Lung (tissue), 17 donors: ENCODE measurements at places on chromosomes 16 and 17. TPM values are rescaled to one million over a fixed set of nuclear protein-coding genes. Genes with fewer than 3 reads are reported as not detected.

GRCh38 chr17:11736613-11737312 lies 138.5 kb downstream of the DNAH9 start:
- no peak for DNase-seq

GRCh38 chr17:78442648-78443218 lies 64.3 kb downstream of the PGS1 start:
- peak; percentile 85 for DNase-seq

GRAP gene
- 11.1 TPM for total RNA-seq

CMTM1 gene
- total RNA-seq, result 7.5 TPM

- no peak for DNase-seq
These were observed 608.5 kb downstream of the KCNJ18 start for GRCh38 chr17:22300731-22301352.

DNA sequence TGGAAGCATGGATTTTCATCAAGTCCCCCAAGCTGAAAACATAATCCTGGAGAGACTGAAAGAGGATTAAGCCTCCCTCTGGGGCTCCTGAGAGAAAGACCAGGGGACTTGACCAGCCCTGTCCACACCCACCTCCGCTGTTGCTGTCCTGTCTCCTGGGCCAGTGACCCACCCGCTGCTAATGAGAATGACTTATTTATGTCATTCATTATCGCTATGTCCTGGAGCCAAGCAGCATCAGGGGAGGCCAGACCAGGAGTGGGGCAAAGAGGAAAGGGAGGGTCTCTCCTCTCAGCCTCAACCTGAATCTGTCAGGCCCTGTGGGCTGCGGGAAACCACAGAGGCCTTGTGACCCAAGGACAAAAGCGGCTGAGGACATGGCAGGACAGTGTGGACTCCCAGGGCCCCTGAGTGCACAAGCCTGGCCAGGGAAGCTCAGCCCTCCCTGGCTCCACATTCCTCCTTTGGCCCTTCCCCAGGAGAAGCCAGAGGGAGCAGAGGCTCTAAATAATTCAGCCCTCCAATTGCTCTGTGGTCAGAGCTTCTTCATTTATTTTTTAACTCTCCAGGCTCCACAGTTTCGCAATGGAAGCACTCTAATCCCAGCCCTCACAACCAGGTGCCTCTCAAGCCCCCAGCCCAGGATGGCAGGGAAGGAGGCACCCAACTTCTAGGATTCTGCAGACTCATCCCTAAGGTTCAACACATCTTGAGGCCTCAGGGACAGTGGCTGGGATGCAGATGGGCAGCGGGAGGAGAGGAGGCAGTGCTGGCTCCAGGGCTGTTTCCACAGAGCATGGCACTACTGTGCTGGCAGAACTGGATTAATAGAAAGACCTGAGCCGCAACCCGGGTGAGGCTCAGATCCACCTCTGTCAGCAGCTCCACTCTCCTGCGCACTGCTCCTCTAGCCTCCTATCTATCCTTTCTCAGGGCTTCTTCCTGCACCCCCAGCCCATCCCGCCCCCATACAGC lies 19.1 kb downstream of the CUEDC1 start:
- peak; percentile 85 for DNase-seq

DNA sequence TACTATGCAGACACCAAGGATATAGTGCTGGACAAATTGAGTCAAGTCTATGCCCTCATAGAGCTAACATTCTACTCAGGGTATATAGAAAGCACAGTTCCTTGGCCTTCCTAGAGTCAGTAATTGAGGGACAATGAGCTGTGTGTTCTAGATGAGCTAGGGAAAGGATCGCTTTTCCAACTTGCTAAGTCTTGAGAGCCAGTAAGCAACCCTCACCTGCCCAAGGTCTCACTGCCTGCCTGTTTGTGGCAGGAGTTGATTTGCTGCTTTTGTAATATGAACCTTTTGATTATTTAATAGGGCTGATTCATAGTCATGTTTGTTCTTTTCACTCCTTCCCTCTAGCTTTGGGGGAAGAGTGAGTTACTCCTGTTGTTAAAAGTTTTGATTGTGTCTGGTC lies 6.5 kb downstream of the DDX42 start:
- DNase-seq, result no peak

- peak; percentile 6 for DNase-seq
These were observed 115.2 kb upstream of the NETO2 start for GRCh38 chr16:47258874-47259461.

GRCh38 chr16:74030000-74030706 lies 266.5 kb upstream of the PSMD7 start:
- no peak for DNase-seq

DNA sequence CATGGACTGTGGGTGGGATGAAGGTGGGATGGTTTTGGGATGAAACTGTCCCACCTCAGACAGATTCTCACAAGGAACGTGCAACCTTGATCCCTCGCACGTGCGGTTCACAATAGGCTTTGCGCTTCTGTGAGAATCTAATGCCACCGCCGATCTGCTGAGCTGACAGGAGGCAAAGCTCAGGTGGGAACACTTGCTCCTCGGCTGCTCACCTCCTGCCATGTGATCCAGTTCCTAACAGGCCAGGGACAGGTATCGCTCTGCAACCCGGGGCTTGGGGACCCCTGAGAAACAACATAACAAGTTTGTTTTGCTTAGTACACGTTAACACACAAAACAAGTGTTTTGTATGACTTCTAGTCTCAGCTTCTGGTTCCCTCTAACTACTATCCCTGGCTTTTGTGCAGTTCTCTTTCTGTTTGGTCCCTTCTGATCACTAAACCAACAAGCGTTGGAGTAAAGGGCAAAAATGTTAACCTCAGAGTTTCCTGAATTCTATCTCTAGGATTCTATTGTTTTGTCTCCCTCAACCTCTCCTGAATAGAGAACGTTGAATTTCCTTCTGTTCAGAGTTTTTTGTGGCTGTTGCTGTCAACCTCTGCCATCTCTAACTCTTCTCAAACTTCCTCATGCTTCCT lies 7.8 kb upstream of the KRTAP3-1 start:
- no peak for DNase-seq

RUNDC3A gene
- 4.9 TPM for total RNA-seq

DNA sequence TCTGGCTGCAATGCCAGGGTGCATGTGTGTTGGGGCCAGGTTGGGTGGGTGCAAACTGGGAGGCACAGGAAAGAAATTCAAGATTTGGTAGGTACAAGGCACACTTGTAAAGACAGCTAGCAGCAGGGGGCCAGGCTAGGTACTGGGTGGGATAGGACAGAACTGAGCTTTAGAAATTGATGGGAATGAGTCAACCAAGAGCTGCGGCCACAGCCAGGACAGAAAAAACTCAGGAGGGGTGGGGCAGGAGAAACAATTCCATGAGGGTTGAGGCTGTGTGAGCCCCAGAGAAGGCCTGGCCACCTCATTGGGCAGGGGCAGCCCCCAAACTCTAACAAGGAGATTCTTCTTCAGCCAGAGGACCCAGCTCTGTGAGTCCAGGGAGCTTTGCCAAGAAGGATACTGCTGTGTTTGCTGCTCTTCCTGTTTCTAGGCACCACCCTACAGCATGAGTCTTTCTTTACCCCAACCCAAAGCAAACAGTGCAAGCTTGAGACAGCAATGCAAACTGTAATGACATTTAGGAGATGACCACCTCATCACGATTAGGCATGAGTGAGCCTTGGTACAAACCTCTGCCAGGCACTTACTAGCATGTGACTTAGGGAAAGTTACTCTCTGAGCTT lies 21.3 kb upstream of the CCDC182 start:
- DNase-seq, result peak; percentile 52

- peak; percentile 48 for DNase-seq
These were observed 3.7 kb downstream of the HPR start for GRCh38 chr16:72066747-72067146.

MLKL gene
- total RNA-seq, result 13.1 TPM
